Stimulated activated CD4-positive, alpha-beta T cell treated with anti-CD3 and anti-CD28 coated beads, Interleukin-1b, Interleukin-23, amount 100 ng/mL, for 24 hours (primary cell): ENCODE measurements at places on chromosomes 12 and 14.

GRCh38 chr12:49098035-49098451 is 3.4 kb upstream of the DHH start:
- DNase-seq, result peak; percentile 39

- no peak for DNase-seq
Measured at GRCh38 chr12:68234140-68234539, 8.5 kb upstream of the IL26 start.

- no peak for DNase-seq
Measured at GRCh38 chr12:123850246-123851134, 88.4 kb downstream of the DNAH10 start.

DNA sequence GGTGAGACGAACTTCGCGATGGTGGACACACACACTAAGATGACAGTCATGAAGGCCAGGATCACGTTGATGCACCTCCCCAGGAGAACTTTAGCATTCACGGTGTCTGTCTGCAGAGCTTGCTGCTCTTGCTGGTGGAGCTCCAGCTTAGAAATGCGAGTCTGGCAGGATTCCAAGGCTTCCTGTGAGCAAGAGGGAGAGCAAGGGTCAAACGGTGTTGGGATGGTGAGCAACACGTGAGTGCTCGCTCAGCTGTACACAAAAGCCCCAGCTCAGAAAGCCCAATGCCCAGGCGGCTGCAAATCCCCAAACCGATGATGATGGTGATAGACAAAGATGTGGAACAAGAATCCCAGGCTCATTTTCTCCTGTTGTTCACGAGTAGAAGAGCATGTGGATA is 78.8 kb downstream of the TMCC3 start:
- DNase-seq, result no peak

- no peak for DNase-seq
Measured at GRCh38 chr14:23692416-23692815, 56.3 kb downstream of the DHRS2 start.

- DNase-seq, result no peak
Measured at GRCh38 chr14:50350975-50351374, 38.9 kb downstream of the DMAC2L start.

DNA sequence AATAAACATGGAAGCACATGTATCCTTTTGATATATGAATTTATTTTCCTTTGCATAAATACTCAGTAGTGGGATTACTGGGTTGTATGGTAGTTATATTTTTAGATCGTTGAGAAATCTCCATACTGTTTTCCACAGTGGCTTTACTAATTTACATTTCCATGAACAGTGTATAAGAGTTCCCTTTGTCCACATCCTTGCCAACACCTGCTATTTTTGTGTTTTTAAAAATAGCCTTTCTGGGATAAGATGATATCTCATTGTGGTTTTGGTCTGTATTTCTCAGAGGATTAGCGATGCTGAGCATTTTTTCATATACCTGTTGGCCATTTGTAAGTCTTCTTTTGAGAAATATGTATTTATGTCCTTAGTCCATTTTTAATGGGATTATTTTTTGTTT is 329.2 kb upstream of the KITLG start:
- no peak for DNase-seq

DNA sequence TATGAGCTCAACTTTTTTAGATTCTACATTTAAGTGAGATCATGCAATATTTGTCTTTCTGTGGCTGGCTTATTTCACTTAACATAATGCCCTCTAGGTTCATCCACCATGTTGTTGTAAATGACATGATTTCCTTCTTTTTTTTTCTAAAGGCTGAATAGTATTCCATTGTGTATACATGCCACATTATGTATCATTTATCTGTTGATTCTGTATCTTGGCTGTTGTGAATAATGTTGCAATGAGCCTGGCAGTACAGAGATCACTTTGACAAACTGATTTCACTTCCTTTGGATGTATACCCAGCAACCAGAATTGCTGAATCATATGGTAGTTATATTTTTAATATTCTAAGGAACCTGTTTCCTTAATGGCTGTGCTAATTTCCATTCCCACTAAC is 19.1 kb downstream of the FBXW8 start:
- DNase-seq, result no peak

- no peak for DNase-seq
Measured at GRCh38 chr12:113827539-113828114, 138.5 kb downstream of the RBM19 start.

DNA sequence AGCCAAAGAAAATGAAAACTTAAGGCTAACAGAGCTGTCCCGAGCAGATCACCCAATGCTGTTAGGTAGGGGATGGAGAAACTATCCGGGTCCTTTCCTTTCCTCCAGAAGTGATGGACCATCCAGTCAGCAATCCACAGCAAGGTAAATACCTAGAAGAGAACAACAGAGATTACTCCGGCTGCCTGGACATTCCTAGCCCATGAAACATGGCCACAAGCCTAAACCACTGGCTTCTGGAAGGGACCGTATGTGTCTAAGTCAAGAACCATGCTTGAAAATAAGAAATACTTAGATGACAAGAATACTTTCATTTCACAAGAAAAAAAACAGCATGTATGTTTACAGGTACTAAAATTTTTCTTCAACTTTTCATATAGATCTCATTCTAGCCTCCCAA is 152.9 kb downstream of the SLC41A2 start:
- DNase-seq, result no peak
